ENCODE measurements at places on chromosomes 16 and 17.

DNA sequence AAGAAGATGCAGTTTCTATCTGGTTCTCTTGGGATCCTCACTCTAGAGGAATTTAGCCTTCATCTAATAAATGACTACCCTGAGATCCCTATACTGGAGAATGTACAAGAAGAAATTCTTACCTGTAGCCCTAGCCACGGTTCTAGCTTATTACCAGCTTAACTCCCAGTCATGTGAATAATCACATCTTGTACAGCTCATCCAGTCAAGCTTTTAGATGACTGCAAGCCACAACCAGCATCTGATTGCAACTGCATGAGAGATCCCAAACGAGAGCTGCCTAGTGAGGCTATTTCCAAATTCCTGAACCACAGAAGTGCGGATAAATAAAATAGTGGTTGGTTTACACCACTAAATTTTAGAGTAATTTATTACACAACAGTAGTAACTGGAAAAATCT lies 196.0 kb upstream of the CPHXL start:
- DNase-seq = no peak

- no peak for DNase-seq
Observed at GRCh38 chr16:26087091-26087490, 395.3 kb downstream of the HS3ST4 start.

DNA sequence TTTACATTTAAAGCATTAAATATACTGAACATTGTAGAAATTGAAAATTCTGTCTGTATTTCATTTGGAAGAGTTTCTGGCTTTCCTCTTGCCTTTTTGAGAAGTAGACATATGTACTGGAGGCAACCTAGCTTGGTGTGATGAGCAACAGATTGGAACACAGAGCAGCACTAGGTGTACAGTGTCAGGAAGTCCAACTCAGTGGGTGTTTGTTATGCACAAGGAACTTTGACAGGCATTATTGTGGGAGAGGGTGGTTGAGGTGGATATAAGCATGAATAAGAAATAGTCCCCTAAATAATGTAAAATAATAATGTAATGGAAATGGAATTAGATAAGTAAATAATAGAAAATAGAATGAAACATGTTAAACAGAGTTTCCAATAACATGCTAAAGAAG lies 58.1 kb downstream of the PPM1E start:
- DNase-seq = no peak

GRCh38 chr17:79438058-79438457 lies 172.8 kb downstream of the RBFOX3 start:
- no peak for DNase-seq

GRCh38 chr17:76940738-76941350 lies 72.6 kb downstream of the MGAT5B start:
- no peak for DNase-seq

DNA sequence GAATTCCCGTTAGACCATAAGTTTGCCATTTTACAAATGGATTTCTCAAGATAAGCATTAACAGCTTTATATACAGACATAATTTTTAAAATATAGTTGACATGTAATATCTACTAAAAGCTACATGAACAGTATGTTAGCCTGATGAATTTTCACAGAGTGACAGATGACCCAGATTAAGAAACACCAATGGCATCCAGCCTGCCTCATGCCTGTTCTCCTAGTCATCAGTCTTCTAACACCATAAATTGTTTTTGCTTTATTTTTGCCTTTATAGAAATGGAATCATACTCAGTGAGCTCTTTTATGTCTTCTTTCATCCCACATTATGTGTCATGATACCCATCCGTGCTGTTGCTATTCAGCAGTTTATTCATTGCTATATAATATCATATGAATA lies 80.0 kb downstream of the ATF7IP2 start:
- no peak for DNase-seq

DNA sequence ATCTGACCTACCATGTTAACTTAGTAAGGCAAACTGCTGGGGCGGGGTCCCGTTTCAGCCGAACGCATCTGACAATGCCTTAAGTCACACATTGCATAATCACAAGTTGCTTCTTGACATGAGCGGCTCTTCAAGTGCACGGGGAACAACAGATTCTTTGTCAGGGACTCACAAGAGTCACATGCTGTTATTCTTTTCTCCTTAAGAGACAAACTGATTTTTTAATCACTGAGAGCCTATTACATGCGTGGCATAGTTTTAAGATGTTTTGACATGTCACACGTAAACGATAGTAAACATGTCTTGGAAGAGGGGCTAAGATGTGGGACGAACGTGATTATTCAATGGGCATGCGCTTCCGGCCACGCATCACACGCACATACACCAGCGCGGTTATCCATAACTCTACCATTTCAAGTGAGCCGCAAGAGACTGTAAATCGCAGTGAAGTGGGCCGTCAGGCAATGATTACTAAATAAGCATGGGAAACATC lies 63.4 kb downstream of the ADCY9 start:
- DNase-seq = no peak

DNA sequence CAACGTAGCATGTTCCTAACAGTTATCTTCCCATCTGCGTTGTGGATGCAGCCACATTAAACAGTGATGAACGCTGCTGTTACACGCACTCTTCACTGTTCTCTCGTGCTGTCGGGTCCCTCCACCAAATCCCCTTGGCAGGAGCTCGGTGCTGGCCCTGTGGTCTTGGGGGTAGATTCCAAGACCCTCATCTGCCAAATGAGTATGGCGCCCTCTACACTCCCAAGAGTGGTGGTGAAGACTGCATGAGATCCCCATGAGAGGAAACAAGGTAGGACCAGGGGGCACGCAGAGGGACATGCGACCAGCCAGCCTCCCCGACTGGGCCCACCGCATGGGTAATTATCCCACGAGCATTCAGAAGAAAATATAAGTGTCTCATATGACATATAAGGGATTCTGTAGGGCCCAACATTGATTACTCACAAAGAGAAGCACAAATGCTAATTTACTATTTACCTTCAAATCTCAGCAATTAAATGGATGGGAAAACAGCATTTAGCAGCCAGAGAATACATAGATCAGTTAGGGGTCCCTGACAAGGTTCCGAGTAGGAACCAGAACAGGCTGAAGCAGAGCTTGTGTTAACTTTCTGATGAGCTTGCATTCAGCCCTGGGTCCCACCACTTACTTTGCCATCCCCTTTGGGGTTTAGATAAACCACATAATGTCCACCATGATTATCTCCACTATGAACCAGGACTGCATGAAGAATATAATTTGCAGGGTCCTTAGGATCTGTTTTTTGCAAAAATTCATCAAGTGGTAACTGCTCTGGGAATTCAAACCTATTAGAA lies 23.8 kb downstream of the LITAFD start:
- DNase-seq = no peak
